ENCODE measurements at places on chromosomes 6 and 20.

- no peak for DNase-seq
Measured at GRCh38 chr20:60931696-60932095, 320.4 kb upstream of the CDH4 start.

GRCh38 chr20:61525781-61526431 is 273.8 kb downstream of the CDH4 start:
- no peak for DNase-seq

DNA sequence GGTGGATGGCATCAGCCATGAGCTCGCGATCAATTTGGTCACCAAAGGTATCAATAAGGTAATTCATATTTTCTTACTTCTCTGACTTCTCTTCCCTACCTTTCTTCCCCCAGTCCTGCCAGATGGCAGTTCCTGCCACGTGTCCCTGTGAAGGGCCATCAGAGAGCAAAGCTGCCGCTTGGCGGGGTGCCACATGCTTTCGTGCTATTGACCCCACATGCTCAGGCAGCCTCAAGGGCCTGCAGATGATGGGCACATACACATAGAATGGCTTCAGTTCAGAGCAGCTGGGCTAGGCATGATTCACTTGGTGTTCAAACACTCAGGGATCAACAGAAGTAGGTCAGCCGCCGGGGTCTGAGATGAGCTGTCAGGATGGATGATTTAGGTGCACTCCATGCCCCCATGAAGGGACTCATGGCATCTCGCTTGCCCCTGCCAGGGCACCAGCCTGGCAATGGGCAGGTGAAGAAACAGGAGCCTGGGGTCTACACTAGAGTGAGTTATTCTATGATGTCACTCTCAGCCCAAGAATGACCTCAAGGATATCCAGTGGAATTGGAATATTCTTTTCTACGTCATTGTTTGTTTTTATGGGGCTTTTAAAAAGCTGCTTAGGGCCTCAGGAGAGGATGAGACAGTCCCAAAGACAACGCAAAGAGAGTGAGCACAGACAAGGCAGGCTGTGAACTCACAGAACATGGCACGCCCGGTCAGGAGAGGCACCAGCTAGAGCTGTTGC is 25.5 kb downstream of the BANF2 start:
- DNase-seq, result no peak

GRCh38 chr6:100490065-100490464 is 25.3 kb upstream of the SIM1 start:
- DNase-seq, result no peak

GRCh38 chr6:121771937-121772720 is 336.7 kb downstream of the GJA1 start:
- DNase-seq, result no peak

DNA sequence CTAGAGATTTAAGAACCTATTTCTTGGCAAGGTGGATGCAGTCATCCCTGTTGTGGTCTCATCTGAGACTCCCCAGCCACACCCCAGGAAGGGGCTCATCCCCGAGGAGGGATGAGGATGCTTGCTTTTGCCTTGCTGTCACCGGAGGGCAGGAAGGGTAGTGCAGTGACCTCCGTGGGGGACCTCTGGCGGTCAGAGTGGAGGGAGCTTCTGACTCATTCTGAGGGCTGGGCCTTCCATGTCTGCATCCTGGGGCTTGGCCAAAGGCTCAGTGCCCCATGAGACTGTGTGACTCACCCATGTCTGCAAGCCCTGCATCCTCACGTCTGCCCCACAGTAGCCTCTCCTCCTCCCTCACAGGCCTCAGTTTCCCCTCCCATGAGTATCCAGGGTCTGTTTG is 38.7 kb downstream of the UQCC2 start:
- DNase-seq, result no peak

Data from activated CD4-positive, alpha-beta T cell treated with anti-CD3 and anti-CD28 coated beads for 1 hour (primary cell).